ENCODE measurements at places on chromosomes 13 and 19.
A peak's percentile ranks its signal among the peaks of the same experiment; 100 is the strongest.

DNA sequence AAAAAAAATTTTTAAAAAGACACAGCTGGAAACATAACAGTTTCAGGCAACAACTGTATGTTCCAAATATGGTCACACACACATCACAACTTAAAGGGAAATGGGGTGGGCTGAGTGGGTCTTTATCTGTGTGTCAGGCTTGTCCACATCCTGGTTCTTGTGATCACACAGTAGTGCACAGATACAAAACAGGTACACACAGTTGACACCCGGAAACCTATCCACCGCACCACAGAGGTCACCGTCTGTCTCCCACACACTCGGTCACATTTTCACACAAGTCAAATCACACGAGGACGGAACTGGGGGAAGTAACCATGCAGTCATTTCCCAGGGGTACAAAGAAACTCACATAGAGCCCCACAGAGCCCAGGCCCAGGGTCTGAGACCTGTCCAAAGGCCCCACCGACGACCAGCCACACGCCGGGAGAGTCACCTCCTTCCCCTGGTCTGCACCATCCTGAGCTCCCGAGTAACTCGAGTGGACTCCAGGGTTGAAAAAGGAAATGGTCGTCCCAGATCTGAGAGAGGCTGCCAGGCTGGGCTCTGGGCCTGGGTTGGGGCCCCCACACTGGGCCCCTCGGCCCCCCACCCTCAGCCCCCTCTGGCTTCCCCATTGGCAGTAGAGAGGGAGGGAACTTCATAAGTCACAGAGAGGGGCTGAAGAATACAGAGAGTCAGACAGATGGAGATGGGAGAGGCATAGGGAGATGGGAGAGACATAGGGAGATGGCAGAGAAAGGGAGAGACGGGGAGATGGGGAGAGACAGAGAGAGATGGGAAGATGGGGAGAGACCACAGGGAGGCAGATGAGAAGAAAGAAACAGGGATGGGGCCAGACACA, 1.3 kb upstream of the PPAN start:
- no peak for DNase-seq

DNA sequence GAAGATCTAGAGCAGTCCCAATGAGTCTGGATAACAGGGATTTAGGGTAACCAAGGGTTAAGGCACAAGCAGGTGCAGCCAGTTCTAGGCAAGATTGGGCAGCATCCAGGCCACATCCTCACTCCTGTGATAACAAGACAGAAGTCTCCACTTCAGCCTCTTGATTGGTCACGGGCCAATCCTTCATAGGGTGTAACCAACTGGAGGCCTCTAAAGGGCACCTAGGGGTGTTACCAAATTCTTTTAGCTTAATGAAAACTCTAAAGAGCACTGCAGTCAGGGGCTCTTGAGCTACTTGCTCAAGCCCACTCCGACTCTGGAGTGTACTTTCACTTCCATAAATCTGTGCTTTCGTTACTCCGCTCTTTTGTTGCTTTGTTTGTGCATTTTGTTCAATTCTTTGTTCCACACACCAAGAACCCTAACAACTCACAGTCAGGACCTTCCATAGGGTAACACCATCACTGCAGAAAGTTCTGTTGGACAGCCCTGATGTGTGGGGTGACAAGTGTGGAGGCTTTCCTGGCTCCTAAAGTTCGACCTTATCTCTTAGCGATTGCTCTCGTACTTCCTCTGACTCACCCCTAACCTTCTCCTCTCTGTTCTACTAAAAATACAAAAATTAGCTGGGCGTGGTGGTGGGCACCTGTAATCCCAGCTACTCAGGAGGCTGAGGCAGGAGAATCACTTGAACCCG, 36.1 kb downstream of the ZSWIM9 start:
- no peak for DNase-seq

DNA sequence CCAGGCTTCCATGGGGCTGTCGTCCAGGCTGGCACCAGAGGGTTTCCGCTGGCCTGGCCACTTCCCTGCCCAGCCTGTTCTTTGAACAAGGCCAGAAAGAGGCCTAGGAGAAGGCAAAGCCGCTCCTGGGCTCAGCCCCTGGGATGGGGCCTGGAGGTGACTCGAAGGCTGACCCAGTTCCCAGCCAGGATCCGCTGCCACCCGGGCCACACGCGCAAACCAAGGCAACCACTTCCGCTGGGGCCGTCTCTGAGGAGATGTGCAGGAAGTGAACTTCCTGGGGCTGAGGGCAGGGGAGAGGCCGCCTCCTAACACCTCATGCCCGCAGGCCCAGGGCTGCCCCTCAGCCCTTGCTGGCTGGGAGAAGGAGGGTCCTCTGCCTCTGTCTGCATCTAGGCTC, 15.2 kb downstream of the PLEKHF1 start:
- DNase-seq: no peak

GRCh38 chr13:76326343-76326742, 559.9 kb downstream of the KCTD12 start:
- no peak for DNase-seq

GRCh38 chr19:511101-511851, 4.0 kb downstream of the TPGS1 start:
- DNase-seq: peak; percentile 95

- no peak for DNase-seq
Observed at GRCh38 chr13:106709522-106709921, 141.6 kb upstream of the ARGLU1 start.

GRCh38 chr13:23805821-23806220, 83.4 kb downstream of the MIPEP start:
- no peak for DNase-seq

GRCh38 chr13:113765564-113765910, 6.5 kb downstream of the TMEM255B start:
- DNase-seq: peak; percentile 34

DNA sequence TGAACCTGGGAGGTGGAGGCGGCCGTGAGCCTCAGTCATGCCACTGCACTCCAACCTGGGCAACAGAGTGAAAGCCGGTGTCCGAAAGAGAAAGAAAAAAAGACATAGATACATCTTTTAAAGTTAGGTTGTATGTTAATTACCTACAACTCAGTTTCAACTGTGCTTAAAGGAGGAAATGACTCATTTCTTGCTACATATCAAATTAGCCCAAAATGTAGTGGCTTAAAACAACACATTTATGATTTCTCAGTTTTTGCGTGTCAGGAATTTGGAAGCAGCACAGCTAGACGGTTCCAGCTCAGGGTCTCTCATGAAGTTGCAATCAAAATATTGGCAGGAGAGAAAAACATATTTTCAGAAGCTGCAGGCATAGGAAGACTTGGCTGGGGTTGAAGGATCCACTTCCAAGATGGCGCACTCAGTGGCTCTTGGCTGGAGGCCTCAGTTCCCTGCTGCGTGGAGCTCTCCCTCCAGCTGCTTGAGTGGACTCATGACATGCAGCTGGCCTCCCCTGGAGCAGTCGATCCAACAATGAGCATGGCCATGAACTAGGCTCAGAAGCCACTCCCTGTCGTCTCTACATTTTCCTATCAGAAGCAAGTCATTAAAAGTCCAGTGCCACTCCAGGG, 7.1 kb downstream of the LDLR start:
- no peak for DNase-seq

- DNase-seq: no peak
Observed at GRCh38 chr13:102697929-102698648, 3.2 kb upstream of the METTL21C start.

All from mesendoderm (in vitro differentiated cells).